Amniotic stem cell (primary cell): ENCODE measurements at places on chromosomes 5 and 9.
A peak's percentile ranks its signal among the peaks of the same experiment; 100 is the strongest.

DNA sequence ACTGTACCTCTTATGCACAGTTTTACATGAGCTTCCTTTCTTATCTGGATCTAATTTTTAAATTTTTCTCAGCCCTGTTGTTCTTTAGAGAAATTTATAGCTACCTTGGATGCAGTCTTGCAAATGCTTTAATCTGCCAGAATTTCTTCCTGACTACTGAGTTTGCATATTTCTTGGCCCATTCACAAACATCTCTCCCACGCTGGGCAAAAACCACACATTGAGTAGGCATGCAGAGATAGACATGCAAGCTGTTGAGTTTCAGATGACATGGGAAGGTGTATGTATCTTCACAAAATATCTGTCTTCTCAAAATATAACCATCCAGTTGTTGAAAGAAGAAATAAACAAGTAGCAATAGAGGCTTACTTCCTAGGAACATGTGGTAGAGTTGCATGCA lies 101.2 kb downstream of the PARP8 start:
- DNase-seq: no peak

DNA sequence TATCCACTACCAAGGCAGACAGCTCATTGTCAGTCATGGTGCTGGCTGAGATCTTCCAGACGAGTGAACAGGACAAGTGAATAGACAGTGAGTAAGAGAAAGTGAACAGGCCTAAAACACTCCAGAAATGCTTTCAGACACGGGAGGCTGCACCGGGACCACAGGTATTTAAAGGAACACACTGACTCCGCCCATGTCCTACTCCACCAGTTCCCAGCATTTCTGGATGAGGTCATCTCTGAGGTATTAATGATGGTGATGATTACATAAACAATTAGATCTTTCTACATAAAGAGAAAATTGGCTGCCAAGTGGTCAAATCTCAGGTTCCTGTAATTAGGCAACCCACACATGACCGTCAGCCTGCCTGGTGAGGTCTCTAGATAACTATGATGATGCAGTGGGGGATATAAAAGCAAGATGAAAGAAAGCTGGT lies at the start of gene ACTBL2:
ACTBL2 (minus strand) TSS at position 141 of the 436 bp plus-strand sequence; CDS start at position 37, 104 bp downstream.
- no peak for DNase-seq

DNA sequence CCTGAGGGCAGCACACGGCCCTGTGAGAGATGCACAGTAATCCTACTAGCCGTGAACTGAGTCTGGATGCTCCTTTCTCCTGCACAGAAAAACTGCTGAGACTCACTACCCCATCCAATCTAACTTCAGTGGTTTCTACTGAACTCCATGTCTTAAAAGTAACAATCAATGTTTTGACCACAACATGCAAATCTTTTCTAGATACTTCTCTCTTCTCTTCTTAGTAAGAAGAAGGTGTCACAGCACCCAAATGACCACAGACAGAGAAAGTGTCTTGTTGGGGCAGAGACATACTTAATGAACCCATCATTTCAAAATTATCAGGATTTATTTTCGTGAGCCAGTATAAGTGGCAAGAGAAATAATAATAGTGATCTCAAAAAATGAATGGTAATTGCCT lies 285.8 kb upstream of the MEF2C start:
- DNase-seq: no peak

DNA sequence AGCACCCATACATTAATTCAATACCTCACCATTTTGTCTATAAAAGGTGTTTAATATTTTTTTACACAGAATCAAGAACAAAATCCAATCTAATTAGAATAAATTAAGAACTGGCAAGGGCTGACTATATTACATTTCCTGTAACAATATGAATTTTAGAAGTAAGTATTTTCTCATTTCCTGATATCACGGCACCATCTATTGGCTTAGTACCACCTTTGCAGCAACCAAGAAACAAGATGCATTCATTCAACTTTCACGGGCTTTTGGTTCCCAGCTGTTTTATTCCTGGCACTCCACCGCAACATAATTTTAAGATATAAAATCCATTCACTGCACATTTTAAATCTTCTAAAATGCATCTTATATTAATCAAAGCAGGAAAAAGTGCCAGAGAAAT lies 20.6 kb downstream of the PSMB7 start:
- no peak for DNase-seq

DNA sequence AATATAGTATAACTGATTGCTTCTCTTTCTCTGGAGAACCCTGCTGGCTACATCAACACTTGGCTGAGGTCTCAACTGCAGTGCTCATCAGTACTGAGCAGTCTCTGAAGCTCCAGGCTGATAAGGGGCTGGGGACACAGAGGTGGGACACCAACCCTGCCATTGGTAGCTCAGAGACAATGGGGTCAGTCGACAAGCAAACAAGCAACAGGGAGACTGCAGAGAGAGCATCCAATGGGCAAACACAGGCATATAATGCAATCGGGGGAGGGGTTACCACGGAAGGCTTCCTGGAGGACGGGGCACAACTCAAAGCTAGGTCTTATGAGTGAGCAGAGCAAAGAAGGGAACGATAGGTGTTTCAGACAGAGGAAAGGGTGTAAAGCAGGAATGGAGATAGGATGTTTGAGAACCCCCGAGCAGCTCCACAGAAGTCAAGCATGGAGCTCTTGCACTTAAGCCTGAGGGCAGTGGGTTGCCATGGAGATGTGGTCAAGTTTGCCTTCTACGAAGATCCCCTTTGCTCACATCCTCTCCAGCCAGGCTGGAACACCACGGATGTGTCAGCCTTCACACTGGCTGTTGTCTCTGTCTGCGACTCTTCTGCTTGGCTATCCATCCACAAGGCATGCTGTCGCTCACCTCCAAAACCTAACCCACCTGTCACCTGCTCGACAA lies 21.5 kb upstream of the AKNA start:
- DNase-seq: peak; percentile 18

DNA sequence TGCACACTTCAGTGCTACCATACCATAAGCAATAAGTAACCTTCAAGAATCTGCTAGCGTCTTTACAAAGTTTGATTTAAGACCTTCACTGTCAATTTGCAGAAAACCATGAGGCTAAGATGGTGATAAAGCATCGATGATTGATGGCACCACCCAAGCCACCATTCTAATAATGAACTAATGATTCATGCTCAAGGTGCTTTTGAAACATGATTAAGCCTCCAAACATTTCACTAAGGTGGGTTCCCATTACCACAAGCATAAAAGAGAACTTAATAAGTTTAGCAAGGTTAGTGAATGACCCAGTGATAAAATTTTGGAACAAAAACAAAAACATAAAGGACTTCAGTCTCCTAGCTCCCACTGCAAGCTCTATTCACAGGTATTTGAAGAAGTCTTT lies 214.7 kb downstream of the FBXL17 start:
- DNase-seq: no peak

DNA sequence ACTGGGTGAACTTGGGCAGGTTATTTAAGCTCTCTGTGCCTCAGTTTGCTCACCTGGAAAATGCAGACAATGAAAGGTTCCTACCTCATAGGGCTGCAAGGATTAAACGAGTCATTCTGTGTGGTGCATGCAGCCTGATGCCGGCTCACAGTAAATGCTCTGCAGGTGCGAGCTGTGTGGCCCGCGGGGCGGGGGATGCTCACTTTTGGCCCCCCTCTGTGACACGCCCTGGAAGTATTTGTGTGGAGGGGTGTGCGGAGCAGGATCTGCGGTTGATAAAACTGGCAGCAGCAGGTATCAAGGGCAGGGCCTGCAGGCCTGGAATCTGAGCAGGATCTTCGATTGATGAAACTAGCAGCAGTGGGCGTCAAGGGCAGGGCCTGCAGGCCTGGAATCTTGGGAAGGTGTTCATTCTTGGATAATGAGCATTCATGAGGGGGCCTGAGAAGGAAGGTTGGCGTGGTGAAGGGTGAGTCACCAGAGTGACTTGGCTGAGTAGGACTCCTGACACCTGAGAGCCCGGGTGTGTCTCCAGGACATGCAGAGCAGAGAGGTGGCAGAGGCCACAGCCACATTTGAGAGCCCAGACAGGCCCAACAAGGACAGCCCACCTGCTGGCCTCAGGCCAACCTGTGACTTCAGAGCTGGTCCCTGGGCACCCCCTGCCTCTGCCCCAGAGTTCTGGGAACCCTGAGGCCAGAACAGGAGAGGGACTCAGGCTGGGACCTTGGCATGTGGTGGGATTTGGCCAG lies 11.9 kb downstream of the UNC5A start:
- no peak for DNase-seq
